K562 (cell line): ENCODE measurements at places on chromosomes 2 and 18.

- DNase-seq: no peak
These were observed 108.0 kb downstream of the CLIP4 start for GRCh38 chr2:29223257-29223656.

DNA sequence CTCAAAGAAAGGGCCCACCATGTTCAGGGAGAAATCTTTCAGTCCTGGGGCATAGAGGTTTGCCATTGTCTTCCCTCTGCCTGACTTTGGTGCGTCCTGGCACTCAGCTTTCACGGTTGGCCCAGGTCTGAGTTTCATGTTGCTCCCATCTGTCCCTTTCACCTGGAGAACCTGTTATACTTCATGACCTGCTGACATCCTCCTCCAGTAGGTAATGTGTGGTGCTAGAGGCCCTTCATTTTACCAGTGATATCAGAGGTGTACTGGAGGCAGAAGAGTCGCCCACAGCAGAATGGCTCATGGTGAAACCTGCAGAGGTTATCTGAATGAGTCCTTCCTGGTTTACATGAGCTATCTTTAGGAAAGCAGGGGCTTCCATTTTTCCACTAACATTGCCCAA, 128.8 kb upstream of the DLX2 start:
- DNase-seq: no peak

GRCh38 chr2:107932979-107933378, 53.3 kb upstream of the SLC5A7 start:
- no peak for DNase-seq

- DNase-seq: no peak
These were observed 51.5 kb downstream of the RPL37A start for GRCh38 chr2:216549926-216550690.

DNA sequence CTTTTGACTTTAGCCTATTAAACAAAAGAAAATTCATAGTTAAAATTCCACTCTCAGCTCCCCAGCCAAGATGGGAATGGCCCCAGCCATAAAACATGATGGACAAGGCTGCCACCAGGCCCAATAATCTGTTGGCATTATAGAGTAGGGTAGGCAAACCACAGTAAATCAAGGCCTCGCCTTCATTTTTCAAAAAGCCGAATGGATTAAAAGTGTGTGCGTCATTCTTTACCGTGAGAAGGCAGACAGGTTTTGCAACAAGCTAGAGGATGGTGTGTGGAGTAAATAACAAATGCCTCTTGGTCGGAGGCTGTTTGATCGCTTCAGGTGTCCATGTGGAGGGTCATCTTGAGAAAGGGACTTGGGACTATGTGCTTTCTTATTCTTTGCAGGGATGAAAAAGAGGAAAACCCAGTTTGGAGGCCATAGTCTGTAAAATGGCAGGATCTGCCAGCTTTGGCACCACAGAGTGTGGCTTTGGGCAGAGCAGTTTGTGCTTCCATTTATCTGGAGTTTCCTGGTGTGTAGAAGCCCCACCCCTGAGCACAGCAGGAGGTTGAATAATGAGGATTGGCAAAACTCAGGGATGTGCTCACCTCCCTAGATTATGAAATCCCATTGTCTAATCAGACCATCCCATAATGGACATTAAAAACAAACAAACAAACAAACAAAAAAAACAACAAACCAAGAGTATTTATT, 57.1 kb upstream of the ITGB6 start:
- DNase-seq: no peak

DNA sequence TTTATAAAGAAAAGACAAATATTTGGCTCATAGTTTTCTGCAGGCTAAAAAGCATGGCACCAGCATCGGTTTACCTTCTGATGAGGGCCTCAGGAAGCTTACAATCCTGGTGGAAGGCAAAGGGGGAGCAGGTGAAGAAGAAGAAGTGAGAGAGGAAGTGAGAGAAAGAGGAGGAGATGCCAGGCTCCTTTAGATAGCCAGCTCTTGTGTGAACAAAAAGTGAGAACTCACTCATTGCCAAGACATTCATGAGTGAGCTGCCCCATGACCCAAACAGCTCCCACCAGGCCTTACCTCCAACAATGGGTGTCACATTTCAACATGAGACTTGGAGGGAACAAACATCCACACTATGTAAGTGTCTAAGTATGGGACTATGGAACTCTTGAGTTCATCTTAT, 14.3 kb downstream of the CCDC150 start:
- no peak for DNase-seq

- no peak for DNase-seq
These were observed 212.9 kb upstream of the APCDD1 start for GRCh38 chr18:10241579-10241978.

DNA sequence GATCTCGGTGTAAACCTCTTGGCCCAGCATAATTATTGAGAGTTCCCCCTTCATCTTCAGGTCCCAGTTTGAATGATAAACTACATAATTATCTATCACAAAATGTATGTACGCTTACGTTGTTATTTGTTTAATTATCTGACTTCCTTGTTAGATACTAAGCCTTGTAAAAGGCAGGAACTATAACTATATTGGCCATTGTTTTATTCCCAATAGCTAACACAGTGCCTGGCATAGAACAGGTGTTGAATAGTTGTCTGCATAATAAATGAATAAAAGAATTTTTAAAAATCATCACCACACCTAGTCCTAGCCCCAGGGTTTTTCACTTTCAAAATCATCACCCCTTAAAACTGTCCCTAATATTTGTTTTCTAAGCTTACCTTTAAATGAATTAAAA, 207.9 kb downstream of the MREG start:
- DNase-seq: no peak

DNA sequence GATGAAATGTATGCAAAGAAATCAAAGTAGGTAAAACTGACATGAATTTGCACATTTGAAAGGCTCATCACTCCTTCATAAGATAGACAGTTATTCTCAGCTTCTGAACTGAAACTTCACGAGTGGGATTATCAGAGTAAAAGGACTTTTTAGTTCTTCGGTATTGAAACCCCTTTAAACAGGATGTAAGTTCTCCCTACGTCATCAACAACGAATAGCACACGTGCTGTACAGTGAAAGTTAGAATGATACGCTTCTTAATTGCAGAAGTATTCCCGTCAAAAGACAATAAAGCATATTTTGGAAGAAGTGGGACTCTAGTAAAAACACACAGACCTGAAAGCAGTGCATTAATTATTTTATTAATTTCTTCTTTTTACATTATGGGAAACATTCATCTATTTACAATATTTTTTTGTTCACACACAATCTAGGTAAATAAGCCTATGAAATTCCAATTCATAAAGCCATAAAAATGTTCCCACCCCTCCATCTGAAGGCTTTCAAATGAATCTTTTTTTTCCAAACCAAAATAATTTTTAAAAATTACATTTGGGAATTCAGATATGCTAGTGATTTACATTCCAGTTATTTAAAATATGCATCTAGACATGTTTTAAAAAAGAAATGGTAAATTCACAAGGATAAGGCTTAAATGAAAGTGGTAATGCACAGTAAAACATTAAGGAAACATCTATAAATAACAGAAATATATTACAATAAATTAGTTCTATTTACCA, 45.9 kb downstream of the TGIF1 start:
- no peak for DNase-seq

DNA sequence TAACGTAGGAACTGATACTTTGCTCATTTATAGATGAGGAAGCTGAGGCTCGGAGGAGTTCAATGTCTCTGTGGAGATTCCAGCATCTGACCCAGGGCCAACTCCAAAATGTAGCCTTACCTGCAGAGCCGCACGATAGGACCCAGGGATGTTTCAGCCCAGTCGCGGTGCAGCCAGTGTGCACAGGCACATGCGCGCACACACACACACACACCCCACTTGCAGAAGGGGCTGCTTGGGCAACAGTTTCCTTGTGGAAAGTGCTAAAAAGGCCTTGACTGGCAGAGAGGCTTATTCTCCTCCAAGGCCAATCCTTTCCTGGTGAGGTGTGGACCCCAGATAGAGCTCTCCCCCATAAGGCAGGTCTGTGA, 101.7 kb downstream of the ZFP36L2 start:
- DNase-seq: no peak

DNA sequence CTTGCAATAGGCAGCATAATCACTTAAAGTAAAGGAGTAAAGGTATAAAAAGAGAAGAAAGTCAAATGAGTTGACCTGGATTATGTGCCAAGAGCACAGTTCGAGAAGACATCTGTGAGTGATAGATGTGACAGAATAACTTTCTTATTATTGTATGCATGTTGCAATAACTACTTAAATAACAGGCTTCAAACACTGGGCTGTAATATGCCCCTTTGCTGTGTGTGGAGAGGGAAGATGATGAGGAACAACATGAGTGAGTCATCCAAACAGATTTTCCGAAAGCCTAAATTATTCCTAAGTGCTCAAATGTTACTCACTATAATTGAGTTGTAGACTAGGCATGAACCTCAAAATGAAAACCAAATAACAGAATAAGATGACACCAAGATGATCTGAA, 328.1 kb downstream of the EXOC6B start:
- DNase-seq: no peak
